ENCODE measurements at places on chromosomes 12 and 14. TPM values are rescaled to one million over a fixed set of nuclear protein-coding genes. Genes with fewer than 3 reads are reported as not detected.

DNA sequence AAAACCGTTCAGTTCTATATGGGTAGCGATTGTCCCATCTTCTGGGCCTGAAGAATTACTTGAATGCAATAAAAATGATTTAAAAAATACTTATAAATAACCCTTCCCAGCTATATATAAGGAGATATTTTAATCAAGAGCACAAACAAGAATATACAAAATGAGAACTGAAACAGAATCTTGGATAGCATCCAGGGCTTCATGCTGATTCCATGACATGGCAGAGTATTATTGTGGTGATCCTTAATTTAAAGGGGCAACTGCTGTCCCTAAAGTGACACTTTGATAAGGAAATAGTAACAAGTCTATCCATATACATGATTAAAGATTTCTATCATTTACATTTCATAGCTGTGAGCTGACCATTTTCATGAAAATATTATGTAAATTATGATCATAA lies 18.8 kb downstream of the WBP11 start:
- no peak for DNase-seq

MMP17 gene
- 16.8 TPM for total RNA-seq

- no peak for DNase-seq
These were observed 21.6 kb downstream of the DAD1 start for GRCh38 chr14:22567437-22567836.

DNA sequence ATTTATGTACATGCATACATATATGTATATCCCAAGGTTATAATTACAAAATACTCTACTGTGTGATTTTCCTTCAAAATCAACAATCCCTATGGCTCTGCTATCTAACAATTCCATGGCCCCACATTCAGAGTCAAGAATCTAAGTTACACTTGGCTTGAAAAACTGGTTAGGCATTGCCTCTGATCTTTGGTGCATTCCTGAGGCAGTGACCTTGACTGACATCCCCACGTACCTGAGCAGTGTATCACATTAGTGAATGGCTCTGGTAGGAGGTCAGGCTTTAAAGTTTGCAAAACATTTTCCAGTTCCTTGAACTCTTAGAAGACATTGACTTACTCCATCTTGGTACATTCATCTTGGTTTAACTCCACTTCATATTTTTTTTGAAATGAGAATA lies 8.5 kb upstream of the STON2 start:
- DNase-seq = no peak

RAD51AP1 gene
- total RNA-seq = not detected
